ENCODE measurements at places on chromosomes 1 and 21.

DNA sequence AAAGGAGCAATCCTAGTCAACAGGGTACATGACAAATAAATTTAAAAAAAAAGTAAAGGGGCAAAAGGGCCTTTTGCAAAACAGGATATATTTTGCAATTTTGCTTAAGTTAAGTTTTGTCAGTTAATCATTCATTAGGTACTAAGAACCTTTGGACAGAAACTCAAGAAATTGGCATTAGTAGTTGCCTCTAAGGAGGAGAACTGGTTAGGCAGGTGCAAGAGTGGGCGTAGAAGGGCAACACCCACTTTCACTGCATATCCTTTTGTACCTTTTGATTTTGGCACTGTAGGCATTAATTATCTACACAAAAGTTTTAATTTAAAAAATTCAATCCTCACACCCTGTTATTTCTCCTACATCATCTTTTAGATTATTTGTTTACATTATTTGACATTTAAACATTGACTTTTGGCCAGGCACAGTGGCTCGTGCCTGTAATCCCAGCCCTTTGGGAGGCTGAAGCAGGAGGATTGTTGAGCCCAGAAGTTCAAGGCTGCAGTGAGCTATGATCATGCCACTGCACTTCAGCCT lies 4.3 kb downstream of the DDAH1 start:
- no peak for DNase-seq

DNA sequence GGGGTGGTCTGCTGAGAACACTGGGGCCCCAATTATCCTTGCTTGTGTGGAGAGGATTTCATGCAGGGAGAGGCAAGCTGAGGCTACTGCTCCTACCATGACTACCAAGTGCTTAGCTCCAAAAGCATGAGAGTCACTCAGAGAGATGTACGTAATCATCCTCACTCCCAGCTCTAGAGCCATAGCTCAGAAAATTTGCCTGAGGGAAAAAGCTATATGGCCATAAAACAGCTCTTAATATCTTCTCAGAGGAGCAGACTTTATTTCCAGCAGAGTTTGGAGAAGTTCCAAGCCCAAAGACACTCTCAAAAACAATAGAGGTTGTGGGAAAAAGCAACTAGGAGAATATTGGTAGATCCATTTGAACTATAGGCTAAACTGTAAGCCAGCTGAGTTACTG lies 106.4 kb upstream of the PBX1 start:
- DNase-seq = no peak

DNA sequence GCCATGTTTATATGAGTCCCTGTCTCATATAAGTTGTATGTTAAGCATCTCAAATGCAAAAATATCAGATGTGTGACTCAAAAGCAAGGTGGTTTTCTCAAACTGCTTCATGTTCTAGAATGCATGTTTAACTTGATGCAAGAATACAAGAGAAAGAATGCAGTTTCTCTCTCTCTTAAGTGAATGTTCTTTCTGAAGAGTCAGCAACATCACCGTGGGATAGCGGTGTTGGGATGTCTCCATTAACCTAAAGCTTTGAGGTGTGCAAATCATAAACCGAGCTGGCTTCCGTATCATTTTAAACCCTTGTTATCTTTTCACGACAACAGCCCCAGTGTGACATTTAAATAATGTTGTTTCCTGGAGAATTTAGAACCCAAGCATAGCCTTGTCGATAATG lies 48.4 kb upstream of the TARBP1 start:
- no peak for DNase-seq

DNA sequence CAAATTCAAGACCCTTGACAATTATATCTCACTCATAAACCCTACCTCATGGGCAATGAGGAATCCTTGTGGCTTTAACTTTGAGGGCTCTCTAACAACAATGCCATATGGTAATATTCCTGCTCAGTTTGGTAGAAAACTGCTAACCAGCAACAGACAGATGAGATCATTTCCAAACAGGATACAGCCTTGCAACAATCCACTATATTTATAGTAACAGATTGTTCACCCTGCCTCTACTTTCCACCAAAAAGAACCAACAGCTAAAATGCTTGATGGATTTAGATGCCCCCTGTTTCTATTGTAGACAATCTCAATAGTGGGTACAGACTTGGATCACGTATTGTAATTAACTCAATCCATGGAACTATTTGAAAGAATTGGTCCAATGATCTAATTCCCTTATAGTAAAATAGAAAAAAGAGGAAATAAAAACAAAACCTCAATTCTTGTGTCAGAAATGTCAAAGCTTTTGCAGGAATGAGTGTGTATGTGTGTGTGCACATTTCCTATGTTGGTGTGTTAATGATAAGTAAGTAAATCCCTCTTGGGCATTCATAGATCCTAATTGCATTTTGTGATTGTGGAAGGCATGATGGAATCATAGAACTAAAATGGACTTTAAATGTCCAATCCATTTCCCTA lies 100.0 kb upstream of the EDEM3 start:
- no peak for DNase-seq

DNA sequence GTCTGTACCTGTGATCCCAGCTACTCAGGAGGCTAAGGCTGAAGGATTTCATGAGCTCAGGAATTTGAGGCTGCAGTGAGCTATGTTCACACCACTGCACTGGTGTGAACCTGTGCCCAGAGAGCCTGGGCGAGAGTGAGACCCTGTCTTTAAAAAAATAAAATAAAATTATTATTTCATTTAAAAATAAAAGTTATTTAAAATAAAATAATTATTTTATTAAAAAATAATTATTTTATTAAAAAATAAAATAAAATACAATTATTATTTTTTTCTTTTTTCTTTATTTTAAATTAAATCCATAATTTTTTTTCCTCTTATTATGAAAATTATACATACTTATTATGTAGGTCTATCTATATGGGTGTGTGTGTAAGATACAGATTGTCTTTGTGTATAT lies 53.6 kb downstream of the LHX9 start:
- DNase-seq = no peak

DNA sequence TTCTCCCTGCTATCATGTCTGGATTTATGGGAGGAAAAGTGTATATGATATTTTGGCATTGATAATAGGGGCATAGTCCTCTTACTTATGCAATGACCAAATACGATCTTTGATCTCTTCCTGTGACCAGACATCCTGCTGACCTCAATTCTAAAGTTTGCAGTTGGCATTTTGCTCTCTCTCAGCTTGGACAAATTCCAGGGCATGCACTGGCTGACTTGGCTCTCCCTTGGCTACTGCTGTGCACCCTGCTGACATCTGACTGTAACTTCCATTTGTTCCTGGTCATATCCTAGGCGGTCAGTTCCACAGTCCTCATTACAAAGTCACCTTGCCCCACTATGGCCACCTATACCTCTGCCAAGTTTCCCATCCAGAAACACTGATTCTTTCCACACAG lies 380.7 kb upstream of the NR5A2 start:
- DNase-seq = no peak

DNA sequence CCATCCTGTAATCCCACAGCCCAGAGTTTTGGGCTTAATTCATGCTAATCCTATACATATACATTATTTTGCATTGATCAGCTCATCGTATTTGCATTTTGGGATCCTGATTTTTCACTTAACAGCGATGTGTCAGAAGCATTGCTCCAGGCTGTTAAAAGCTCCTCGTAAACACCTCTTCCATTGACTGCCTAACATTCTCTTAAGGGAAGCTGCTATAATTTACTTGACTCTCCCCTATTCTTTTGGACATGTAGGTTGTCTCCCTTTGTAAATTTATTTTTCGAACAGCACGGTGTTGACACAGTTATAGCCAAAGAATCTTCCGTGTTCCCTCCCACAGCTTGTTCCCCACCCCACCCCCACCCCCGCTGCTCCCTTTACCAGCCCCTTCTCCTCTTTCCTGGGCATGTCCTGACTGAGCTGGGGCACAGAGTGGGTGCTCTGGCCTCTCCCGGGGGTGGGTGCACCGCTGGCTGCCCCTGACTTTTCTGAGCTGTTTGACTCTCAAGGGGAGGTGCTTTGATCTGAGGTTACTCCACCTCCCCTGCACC lies 22.8 kb downstream of the LDLRAP1 start:
- no peak for DNase-seq

DNA sequence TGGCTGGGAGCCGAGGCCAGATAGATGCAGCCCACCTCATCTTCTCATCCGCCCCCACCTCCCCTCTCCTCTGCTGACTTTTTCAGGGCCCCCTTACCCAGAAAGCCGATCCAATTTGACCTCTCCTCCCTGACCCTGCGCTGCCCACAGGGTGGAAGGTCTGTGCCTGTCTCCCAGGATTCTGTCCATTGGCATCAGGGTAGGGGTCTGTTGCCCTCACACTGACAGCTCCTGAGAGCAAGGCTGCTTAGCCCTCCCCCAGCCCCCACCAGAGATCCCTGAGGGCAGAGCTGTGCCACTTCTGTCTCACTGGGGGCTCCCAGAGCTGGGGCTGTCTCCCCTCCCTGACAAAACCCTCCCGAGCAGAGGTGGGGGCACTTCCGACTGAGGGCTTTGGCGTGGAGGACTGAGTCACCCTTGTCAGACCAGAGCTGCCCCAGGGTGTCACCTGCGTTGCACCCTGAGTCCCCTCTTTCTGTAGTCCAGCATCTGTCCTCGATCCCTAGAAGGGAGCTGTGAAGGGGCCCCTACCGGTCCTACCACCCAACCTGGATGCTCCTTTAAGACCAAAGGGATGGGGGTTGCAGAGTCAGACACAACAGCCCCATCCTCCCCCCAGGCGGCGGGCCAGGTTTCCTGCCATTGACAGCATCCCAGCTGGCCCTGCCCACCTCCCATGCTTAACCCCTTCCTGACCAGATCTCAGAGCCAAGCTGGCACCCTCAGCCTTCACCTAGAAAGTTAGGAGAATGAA lies 2.4 kb upstream of the FAM110D start:
- DNase-seq = no peak

DNA sequence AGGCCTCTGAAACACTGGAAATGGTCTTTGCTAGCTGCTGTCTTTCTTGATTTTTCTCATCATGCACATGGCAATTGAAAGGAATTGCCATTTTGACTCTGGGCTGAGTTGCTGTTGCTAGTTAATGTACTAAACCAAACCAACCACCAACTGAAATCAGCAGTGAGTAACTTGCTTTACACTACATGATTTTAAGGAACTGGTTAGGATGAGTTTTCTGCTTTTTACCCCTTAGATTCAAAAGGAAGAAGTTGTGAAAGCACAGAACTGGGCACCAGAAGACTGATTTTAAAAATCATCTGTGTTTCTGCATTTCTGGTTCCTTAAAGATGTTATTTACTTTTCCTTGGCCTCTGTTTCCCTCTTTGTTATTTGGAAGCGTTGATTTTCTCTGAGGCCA lies 361.9 kb downstream of the HLX start:
- no peak for DNase-seq

- DNase-seq = no peak
Measured at GRCh38 chr1:167995038-167995437, 58.2 kb upstream of the MPC2 start.

DNA sequence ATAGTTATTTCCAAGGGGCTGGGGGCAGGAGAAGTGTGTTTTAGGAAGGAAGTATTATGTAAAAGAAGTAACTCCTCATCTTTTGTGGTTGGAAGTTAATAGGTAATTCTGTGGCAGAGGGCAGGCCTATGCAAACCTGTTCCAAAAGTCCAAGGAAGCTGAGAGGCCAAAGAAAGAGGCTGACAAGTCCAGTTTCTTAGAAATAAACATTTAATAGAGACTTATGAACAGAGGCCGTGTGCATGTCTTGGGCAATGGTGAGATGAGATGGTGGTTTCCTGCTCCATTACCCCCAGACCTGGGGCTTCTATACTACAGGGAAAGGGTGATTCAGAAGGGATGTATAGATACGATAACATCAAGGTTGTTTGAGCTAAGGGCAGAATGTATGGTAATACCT lies 7.6 kb upstream of the CA14 start:
- DNase-seq = no peak

GRCh38 chr1:108854221-108855019 lies 2.5 kb downstream of the AKNAD1 start:
- DNase-seq = no peak

DNA sequence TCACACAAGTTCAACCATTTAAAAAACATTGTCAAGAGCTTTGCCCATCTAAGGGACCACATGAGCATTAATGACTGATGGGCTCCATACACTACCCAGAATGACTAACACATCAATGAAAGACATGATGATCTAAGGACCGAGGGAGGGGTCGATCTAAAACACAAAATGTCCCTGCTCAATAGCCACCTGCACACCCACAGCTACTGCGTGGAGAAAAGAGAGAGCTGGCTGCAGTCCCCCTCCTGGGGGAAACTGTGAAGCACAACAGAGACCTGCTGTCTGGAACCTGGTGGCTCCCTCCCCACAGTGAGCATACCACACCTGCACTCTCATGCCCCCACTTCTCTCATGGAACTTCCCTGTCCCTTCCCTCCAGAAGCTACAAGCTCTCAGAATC lies 130.1 kb upstream of the ERG start:
- no peak for DNase-seq

DNA sequence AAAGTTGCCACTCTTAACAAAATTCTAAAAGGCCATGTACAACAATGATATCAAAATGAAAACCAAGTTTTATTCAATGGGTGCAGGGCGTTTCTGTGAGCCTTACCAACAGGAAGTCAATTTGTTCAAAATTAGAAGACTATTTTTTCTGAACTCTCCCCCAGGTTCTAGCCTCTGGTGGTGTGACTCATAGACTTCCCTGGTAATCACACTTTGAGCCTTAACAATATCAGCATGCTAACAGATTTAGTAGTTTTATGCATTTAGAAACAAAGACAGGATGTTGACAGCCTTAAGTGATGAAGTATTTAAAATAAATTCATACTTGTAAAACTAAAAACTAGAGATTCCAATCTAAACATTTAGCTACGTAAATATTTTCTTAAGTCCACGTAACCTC lies 88.4 kb downstream of the LRRC8C start:
- no peak for DNase-seq

- peak; percentile 18 for DNase-seq
Measured at GRCh38 chr1:29682171-29682918, 446.0 kb downstream of the PTPRU start.

GRCh38 chr1:246579818-246580217 lies 13.6 kb downstream of the CNST start:
- no peak for DNase-seq

DNA sequence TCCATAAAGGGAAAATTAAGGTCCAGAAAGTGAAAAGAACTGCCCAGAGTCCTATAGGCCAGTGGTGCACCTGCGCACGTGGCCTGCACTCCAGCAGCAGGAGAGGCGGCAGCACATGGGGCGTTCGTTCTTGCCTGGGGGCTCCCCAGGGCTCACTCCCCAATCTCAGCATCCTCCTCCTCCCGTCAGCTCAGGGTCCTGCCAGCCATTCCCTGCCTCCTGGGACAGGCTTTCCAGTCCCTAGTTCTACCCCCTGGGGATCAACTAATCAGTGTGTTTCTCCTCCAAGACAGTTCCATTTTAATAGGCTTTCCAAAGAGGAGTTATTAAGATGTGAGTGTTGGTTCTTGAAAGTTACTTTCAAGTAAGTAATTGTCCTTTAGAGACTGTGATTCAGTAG lies 1.2 kb upstream of the A3GALT2 start:
- DNase-seq = no peak

GRCh38 chr1:117540532-117540931 lies 65.3 kb upstream of the TENT5C start:
- no peak for DNase-seq
